NCI-H1092 treated with DMSO at 0.1 percent for 48 hours (cell line): ENCODE measurements at places on chromosomes 11 and 22.

DNA sequence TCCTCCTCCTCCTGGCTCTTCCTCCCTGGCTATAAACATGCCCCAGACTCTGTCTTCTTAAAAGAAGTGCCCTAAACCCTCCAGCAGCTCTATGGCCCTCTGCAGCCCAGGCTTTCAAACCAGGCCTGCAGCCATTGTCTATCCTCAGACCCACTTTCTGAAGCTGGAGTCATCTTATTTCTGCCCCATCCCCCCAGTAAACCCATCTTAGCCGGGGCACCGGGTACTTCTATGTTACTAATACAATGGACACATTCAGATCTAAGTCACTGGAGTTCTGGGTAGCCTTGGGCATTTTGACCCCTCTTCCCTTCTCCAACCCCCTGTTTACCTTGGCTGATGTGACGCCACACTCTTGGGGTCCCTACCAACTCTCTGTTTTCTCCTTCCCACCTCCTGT, 29.7 kb upstream of the CACNG2 start:
- no peak for DNase-seq

DNA sequence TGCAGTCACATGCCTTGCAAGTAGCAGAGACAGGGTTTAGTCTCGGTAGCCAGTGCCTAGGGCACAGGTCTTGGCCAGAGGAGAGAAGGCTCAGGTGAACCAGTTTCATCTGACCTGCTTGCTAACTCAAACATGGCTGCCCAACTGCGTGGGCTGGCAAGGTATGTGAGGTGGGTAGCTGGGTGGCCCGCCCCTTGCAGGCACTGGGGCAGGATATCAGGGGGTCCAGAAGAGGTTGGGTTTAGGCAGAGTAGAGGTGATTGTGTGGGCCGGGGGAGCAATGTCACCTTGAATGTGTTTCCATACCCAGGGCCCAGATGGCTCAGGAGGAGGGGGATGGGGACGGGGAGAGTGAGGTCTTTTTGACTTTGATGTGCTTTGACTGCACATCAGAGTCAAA, 37.7 kb downstream of the ST3GAL4 start:
- no peak for DNase-seq

DNA sequence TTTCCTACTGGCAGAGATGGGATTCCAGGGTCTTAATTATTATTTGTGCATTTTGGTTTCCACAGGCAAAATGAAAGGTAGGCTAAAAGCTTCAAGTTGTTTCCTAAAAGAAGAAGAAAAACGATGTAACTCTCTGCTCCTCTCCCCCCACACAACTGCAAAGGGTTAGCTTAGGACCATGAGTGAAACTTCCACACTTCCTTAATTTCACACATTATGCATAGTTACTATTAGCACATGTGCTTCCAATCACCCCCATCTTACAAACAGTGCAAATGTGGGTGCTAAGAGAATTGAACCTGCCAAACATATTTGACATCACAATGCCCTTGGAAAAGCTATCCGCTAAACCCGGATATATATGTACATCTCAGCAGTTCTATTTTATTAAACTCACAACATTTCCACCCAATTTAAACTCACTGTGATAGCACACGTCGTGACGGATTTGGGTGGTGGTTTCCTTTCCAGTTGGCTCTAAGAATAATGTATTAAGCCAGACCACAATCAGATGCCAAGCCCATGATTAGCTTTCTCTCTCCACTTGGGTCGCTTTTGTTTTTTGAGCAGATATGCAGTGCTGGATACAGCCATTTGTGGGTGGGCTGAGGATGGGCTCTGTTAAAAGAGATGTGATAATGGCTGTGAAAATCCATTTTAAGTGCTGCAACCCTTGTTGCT, 245.0 kb upstream of the POU2AF2 start:
- DNase-seq: no peak

DNA sequence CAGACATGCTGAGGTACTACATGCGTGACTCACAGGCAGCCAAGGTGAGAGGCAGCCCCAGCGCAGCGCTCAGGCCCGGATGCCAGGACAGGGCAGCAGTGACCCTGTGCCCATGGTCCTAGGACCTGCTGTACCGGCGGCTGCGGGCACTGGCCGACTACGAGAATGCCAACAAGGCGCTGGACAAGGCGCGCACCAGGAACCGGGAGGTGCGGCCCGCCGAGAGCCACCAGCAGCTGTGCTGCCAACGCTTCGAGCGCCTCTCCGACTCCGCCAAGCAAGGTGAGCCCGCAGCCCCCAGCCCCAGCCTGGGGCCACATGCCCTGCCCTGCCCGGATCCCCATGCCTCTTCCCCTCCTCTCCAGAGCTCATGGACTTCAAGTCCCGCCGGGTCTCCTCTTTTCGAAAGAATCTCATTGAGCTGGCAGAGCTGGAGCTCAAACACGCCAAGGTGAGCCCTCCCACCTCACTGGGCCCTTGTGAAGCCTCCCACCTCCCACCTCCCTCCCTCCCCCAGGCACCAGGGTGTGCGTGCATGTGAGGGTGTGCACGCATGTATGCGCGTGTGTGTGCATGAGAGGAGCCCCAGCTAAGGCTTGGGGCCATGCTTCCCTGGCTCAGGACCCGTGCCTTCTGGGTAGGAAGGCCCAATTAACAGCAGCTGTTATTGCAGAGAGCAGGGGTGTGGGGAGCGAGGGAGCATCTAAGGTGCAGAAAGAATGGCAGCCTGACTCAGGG, 5.3 kb downstream of the CFL1 start:
- no peak for DNase-seq

DNA sequence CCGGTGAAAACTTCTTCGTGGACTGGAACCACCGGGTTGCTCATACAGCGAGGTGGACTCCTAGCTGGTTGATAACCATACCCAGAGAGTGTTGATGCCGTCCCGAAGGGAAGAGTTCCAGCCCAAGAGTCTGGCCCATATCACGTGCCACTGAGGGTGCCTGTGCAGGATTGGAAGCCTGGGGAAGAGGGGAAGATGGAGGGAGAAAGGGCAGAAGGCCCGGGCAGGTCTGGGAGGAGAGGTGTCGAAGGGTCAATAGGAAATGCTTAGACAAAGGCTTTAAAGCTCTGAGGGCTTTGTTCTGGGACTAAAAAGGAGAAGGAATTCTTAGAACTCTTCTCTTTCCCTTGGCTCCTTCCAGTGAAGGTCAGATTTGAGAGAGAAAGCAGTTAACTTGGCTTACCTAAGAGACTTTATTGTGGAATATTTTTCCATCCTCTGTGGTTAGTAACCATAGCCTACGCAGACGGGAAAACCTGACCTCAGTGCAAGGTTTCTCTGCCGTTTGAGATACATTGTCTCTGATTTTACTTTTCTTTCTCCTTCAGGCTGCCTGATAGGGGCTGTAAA, 70.5 kb downstream of the JAM3 start:
- no peak for DNase-seq

GRCh38 chr11:95282291-95282751, 51.3 kb upstream of the SESN3 start:
- no peak for DNase-seq

GRCh38 chr11:16018931-16019330, 337.4 kb downstream of the SOX6 start:
- no peak for DNase-seq

GRCh38 chr11:21179770-21180169, 510.4 kb downstream of the NELL1 start:
- peak; percentile 77 for DNase-seq

DNA sequence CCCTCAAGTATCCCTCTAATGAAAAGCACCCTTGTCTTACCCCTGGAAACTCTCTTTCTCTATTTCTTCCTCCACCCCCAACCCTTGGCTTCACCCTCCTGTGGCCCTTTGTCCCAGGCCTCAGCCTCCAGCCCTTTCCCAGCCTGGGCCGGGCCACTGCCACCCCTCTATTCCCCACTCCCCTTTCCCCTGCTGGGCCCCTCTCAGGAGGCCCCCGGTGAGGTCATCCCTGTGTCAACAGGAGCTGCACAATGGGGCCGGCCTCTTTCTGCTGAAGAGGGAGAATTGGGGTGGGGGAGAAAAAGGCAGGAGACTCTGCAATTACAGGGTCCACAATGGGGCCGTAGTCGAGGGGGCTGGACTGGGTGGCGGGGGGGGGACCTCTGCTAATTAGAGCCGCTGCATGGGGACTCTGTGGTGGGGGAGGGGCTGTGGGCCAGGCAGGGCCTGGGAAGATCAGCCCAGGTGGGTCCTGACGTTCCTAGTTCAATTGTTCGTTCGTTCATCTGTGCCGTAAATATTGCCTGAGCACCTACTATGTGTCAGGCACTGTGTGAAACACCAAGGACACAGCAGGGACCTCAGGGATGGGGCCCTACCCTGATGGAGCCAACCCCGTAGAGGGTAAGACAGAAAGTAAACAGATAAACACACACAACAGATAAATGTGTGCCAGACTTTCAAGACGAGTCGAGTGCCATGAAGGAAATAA, 18.5 kb upstream of the MPPED1 start:
- DNase-seq: no peak

DNA sequence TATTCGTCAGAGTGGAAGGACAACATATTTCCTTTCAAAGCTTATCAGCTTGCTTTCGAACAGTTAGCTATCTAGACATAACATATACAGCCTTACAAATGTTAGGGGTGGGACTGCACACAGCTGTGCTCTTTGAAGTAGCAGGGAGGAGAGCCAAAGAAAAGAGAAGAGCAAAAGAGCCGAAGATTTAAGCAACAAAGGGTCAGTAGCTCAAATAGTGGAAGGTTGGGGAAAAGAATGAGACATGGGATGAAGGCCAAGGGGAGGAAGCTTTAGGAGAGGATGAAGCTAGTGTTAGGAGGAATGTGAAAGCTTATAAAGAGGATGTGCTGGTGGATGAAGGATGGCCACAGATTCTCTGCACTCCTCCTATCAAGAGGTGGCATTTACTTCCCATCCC, 31.8 kb upstream of the IGSF22 start:
- DNase-seq: no peak

DNA sequence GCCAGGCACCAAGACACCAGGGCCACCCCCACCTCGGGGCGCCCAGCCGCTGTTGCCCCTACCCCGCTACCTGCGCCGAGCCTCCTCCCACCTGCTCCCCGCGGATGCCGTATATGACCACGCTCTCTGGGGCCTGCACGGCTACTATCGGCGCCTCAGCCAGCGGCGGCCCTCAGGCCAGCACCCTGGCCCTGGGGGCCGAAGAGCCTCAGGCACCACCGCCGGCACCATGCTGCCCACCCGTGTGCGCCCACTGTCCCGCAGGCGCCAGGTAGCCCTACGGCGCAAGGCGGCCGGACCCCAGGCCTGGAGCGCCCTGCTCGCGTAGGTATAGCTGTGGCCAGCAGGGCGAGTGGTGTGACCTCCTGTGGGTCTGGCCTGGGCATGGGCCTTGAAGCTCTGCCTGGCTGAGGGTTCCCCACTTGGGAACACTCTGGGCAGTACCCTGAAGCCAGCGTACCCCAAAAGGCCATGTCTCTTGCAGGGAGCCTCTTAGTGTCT, 14.8 kb upstream of the MDK start:
- no peak for DNase-seq

GRCh38 chr11:8706673-8707432, 24.3 kb downstream of the RPL27A start:
- DNase-seq: no peak
